ENCODE measurements at places on chromosomes 16 and 17.
A peak's percentile ranks its signal among the peaks of the same experiment; 100 is the strongest.

GRCh38 chr17:3888343-3889171, 4.3 kb downstream of the CAMKK1 start:
- no peak for DNase-seq

GRCh38 chr17:65855245-65855644, 293.8 kb upstream of the AXIN2 start:
- no peak for DNase-seq

- DNase-seq, result no peak
Observed at GRCh38 chr16:86387468-86388440, 122.6 kb upstream of the FOXF1 start.

DNA sequence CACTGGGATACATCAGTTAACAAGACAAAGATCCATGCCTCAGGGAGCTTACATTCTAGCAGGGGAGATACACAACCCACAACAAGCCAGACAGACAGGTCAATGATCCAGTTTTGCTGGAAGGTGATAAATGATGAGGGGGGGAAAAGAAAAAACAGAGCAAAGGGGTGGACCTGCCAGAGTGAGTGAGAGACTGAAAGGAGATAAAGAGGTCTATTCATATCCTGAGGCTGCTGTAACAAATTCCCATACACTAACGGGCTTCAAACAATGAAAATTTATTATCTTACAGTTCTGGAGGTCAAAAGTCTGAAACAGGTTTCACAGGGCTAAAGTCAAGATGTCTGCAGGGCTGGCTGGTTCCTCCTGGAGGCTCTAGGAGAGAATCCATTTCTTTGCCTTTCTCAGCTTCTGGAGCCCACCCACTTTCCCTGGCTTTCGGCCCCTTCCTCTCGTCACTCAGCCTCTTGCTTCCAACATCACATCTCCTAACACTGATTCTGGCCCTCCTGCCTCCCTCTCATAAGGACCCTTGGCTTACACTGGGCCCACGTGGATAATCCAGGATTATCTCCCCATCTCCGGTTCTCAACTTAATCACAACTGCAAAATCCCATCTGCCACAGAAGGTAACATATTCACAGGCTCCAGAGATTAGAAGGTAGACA, 81.5 kb downstream of the GAS7 start:
- DNase-seq, result no peak

GRCh38 chr16:27676839-27677238, 126.9 kb downstream of the KATNIP start:
- no peak for DNase-seq

DNA sequence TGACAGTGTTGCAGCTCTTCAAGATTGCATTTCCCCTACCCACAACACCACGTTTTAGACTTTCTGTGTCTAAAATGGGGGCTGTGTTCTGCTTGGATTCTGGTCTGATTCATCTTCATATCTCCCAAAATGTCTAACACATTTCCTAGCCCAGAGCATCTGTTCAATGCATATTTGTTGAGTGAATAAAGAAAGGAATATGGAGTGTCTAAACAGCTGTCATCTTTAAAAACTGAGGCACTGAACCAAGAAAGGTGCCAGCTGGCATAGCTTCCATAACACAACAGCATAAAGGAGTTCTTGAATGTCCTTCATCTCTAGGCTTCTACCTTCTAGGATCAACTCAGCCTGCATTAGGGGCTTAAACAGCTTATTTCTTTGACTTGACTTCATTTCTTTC, 67.4 kb downstream of the CDH11 start:
- no peak for DNase-seq

- no peak for DNase-seq
Observed at GRCh38 chr16:52051414-52052172, 495.4 kb downstream of the TOX3 start.

- DNase-seq, result no peak
Observed at GRCh38 chr17:41711669-41712400, at the start of gene GAST. TSS of gene GAST (plus strand) at chr17:41712331. CDS start at chr17:41715437, 3,106 bp downstream.

DNA sequence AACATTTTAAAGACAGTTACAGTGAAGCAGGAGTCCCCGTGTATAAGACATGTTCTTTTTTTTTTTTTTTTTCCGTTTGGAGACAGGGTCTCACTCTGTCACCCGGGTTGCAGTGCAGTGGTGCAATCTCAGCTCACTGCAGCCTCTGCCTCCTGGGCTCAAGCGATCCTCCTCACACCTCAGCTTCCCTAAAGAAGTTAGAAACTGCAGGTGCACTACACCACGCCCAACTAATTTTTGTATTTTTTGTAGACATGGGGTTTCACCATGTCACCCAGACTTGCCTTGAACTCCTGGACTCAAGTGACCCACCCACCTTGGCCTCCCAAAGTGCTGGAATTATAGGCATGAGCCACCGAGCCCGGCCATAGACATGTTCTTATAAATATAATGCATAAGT, 3.0 kb downstream of the EVI2B start:
- peak; percentile 37 for DNase-seq

- DNase-seq, result peak; percentile 59
Observed at GRCh38 chr16:81451753-81452680, 7.4 kb downstream of the CMIP start.

DNA sequence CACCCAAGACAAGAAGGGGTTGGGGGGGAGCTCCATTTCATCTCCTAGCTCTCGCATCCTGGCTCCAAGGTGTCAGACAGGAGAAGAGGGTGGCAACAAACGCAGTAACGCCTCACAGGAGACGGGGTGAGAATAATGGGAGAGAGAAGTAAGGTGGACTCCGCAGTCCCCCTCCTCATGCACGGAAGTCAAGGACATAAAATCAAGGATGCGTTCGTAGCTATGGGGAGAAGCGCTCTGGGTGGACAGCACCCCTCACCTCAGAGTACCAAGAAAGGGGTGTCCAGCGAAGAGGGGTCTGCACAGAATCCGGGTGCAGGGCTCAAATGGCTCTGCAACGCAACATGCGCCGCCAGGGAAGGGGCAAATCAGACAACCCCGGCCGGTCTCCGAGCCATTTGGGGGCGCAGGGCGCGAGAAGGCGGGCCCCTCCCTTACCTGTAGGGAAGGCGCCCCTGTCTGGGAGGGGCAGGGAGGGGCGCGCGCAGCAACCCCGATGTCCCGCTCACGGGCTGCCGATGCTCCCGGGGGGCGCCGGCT, 555 bp downstream of the HDAC5 start:
- no peak for DNase-seq

DNA sequence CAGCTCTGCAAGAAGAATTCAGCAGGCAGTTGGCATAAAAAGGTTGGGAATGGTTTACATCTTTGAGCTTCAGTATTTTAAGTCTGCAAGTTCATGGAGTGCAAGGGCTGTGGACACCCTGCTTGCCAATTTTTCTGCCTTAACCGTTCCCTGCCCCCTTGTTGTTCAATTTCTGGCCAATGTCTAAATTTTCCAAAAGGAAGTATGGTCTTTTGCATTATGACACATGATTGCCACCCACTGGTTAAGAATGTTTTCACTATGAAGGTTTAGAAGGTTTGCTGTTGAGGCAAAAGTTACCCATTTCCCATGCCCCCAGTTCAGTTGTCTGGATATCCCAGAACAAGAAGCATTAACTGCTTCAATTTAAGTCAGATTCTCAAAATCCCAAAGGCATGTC, 441.9 kb downstream of the CDH13 start:
- no peak for DNase-seq

- peak; percentile 68 for DNase-seq
Observed at GRCh38 chr17:66541461-66542128, 239.2 kb downstream of the PRKCA start.

DNA sequence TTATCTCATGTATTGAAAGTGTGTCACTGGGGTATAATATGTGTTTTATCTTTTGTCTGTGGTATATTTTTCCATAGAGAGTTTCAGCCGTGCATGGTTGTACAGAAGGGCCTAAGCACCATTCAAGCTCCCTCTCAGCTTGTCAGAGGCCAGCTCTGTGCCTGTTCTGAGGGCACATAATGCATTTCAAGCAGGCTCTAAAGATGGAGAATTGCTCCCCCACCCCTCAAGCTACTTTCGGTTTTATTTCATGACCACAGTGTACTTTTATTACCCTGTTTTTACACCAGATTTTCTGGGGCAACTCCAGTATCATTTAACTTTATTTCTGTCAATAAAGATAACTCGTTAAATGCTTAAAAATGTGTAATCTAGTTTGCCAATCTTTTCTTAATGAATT, 131.7 kb downstream of the SHISA6 start:
- DNase-seq, result no peak

GRCh38 chr16:67544844-67545664, 16.4 kb downstream of the RIPOR1 start:
- no peak for DNase-seq

- no peak for DNase-seq
Observed at GRCh38 chr16:424033-424622, 1.3 kb upstream of the RAB11FIP3 start.

GRCh38 chr16:49799172-49799571, 56.7 kb downstream of the ZNF423 start:
- no peak for DNase-seq

GRCh38 chr17:58325976-58326468, 2.6 kb downstream of the TSPOAP1 start:
- peak; percentile 22 for DNase-seq

DNA sequence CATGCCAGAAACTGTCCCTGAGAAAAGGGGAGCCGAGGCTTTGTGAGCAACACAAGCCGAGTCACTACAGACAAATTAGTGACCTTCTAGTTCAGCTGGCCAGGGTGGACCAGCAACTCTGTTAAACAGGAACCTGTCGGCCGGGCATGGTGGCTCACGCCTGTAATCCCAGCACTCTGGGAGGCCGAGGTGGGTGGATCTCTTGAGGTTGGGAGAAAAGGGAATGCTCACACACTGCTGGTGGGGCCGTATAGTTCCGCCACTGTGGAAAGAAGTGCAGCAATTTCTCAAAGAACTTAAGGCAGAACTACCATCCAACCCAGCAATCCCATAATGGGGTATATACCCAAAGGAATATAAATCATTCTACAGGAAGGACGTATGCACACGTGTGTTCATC, 67.8 kb downstream of the C16orf95 start:
- no peak for DNase-seq

- DNase-seq, result no peak
Observed at GRCh38 chr17:3512505-3513171, 36.8 kb downstream of the ASPA start.

DNA sequence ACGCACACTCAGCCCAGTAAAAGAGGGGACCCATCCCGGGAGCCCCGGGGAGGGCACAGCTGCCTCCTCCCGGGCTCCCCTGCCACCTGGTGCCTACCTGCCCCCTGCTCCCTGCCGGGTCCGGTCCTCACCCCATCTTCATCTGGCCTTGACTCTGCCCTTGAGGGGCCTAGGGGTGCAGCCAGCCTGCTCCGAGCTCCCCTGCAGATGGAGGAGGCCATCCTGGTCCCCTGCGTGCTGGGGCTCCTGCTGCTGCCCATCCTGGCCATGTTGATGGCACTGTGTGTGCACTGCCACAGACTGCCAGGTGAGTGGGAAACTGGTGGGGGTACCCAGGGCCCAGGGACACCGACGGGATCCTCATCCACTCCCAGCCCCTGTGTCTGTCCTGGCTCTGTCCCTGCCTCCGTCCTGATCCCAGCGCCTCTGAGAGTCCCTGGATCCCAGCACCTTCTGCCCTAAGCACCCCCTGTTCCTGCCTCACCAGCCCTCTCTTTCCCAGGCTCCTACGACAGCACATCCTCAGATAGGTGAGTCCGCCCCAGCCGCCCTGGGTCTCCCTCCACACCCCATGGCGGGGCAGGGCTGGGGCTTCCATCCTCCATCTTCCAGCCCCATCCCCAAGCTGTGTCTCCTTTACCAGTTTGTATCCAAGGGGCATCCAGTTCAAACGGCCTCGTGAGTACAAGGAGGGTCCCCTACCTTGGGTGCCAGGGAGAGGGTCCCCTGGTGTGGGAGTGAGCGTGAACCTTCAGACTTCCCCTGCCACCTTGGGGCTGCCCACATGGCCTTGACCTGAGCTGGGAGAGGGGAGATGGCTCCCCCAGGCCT, 574 bp downstream of the LAT start:
- peak; percentile 39 for DNase-seq

- DNase-seq, result no peak
Observed at GRCh38 chr17:8502126-8502525, 66.4 kb downstream of the NDEL1 start.

DNA sequence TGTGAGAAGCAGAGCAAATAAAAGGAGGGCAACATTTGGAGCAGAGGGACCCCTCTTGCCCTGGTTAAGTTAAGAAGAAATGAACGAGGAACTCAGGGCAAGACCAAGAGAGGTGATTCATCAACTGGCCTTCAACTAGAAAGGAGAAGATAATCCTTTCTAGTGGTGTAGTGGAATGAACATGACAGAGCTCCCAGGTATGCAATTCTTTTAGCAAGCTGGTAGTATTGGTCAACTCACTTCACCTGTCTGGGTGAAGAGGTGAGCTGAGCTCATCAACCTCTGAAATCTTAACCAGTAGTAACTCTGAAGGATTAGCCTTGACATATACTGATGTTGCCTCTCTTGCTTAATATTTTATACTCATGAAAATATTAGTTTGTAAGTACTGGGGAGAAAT, 1024.7 kb upstream of the GOT2 start:
- no peak for DNase-seq

DNA sequence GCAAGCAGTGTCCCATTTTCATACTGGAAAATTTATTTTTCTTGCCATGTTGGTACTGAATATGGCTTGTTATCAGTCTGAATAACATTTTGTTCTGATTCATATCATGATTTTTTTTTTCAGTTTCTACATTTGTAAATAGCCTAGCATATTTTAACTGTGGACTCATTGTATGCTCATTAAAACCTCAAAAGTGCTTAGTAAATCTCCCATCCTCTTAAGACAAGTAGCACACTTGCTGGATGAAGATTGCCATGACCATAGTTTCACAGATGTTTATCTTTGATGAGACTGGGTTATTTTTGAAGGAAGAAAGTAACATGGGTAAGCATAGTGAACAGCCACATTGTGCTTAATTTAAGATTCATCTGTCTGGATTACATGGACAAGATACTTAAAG, 878 bp downstream of the KRT10 start:
- no peak for DNase-seq
